Gastrocnemius medialis (tissue), 4 donors: ENCODE measurements at places on chromosomes 7 and 10. TPM values are rescaled to one million over a fixed set of nuclear protein-coding genes. Genes with fewer than 3 reads are reported as not detected.

TUBB8 gene
- total RNA-seq = not detected

EPHA1 gene
- total RNA-seq = not detected

C10orf71 gene
- 208 TPM for total RNA-seq

PRKCQ gene
- total RNA-seq = 46.6 TPM

PIK3CG gene
- 0.68 TPM for total RNA-seq

SLC26A5 gene
- not detected for total RNA-seq

LBX1 gene
- 25.9 TPM for total RNA-seq

AKR1C2 gene
- total RNA-seq = 336 TPM

HOXA10 gene
- total RNA-seq = 24.6 TPM

VWA2 gene
- total RNA-seq = not detected

NXPH1 gene
- not detected for total RNA-seq

MYOZ1 gene
- 1,047 TPM for total RNA-seq

GTF2I gene
- 108 TPM for total RNA-seq

GNAI1 gene
- 9.2 TPM for total RNA-seq

TBRG4 gene
- total RNA-seq = 105 TPM

DNA sequence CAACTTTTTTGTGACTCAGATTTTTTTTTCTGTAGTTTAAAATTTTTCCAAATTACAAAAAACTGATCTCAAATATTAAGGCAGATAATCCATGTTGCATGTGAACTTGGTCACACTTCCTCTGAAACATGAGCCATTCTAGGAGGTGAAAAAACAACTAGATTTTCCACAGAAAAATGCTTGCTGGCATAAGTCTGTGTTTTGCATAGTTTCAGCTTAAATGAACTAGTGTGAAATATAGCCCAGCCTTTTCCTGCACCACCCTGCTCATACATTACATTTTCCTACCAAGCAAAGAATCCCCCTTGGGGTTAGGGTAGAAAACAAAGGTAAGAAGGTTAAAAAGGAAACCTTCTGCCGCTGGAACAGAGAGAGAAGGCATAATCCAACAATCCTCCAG lies 48.2 kb downstream of the SLC25A13 start:
- no peak for DNase-seq

GRCh38 chr10:113610631-113611601 lies 52.9 kb downstream of the NRAP start:
- no peak for DNase-seq

DNA sequence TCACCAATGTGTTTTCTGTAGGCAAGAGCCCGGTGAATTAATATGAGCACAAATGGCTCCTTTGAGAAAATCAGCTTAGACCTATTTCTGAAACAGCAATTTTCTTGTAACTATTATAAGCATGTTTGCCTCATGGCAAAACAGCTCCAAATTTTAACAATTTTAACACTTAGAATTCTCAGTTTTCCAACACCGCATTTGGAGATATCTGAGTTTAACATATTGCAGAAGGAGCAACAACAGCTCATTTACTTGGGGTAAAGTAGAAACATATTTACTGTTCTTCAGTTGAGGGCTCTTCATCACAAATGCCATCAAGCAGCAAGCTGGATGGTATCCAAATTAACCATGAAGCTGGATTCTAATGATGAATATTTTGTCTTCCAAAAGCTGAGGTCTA lies 134.0 kb upstream of the SLC26A5 start:
- no peak for DNase-seq

- no peak for DNase-seq
Measured at GRCh38 chr7:134562136-134562535, 13.2 kb downstream of the AKR1B15 start.

GRCh38 chr7:138542183-138542582 lies 82.1 kb downstream of the TRIM24 start:
- no peak for DNase-seq

- no peak for DNase-seq
Measured at GRCh38 chr10:4670737-4671136, 155.3 kb upstream of the AKR1E2 start.

DNA sequence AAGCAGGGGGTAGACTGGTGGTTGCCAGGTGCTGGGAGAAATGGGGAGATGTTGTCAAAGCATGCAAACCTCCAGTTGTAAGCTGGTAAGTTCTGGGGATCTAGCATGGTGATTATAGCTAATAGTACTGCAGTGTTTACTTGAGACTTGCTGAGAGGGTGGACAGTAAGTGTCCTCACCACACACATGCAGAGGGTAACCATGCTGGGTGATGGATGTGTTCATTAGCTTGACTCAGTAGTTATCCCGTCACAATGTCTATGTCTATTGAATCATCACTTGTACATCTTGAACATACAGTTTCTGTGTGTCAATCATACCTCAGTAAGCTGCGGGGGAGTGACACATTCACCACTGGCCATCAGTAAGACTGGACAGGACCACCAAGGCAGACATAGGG lies 42.1 kb downstream of the GSDME start:
- no peak for DNase-seq

- DNase-seq = no peak
Measured at GRCh38 chr7:29084832-29085231, 61.5 kb downstream of the CPVL start.

GRCh38 chr10:22332116-22332692 lies 11.3 kb downstream of the BMI1 start:
- no peak for DNase-seq

- no peak for DNase-seq
Measured at GRCh38 chr10:14553448-14553847, 221.2 kb downstream of the FAM107B start.

DNA sequence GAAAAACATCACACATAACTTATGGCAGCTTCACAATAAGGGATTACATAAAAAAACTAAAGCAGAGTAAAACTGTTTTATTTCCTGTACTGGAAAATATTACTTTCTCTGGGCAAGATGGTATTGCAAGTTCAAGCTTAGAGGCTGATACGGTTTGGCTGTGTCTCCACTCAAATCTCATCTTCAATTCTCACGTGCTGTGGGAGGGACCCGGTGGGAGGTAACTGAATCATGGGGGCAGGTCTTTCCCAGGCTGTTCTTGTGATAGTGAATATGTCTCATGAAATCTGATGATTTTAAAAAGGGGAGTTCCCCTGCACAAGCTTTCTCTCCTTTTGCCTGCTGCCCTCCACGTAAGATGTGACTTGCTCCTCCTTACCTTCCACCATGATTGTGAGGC lies 5.1 kb upstream of the LRRC27 start:
- no peak for DNase-seq

DNA sequence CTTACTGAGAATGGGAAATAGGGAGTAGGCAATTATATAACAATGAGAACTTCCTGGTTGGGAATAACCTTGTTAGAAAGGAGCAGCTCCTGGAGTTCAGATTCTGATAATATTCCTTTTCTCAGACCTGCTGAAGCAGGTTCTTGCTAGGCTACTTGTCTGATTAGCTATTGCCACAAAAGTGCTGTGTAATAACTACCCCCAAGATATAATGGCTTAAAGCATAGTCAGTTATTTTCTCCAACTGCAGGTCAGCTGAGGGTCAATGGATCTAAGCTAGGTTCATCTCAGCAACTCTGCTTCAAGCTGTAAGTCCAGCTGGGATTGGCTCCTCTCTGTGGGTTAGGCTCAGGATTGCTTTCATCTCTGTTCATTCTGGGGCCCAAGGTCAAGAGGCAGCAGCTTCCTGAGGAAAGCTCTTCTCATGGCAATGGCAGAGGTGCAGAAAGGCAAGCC lies 9.4 kb upstream of the CNOT4 start:
- no peak for DNase-seq

DNA sequence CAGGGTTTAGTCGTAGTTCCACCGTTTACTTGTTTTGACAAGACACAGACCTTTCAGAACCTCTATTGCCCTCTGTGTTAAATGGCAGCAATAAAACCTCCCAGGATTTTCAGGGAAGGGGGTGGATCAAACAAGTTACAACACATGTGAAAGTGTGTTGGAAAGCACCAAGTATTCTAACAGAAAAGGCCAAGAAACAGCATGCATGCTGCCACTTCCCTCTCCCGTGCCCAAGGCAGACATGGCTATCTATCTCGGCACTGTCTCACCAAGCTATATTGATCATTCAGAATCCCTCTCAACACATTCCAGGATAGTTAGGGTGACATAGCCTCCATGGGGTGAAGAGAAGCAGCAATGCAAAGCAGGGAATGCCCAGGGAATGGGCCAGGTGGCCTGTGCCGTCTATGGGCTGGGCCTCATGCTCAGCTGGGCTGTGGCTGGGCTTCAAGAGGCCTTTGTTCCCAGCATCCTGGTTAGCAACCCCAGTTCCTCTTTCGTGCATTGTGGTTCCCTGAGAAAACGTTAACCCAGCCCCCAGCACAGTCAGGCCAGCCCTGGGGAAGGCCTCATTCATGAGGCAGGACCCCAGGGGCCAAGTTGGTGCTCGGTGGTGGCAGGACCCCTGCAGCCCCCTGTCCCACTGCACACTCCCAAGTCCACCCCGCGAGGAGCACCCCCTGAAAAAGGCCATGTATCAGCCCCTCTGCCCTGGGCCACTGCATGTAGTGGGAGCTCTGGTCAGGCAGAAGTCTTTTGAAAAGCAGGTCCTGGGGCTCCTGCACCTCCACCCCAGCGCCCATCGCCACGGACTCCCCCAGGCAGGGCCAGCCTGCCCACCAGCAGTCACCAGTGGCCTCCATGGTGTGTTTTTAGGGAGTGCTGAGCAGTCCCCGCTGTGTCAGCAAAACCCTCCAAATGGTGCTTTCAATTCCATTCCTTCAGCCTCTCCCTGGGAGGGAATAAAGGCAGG lies 25.5 kb downstream of the VSIR start:
- DNase-seq = no peak

- DNase-seq = no peak
Measured at GRCh38 chr7:33192695-33193291, 63.4 kb downstream of the BBS9 start.

GRCh38 chr7:26143298-26144048 lies 8.5 kb upstream of the NFE2L3 start:
- DNase-seq = no peak

DNA sequence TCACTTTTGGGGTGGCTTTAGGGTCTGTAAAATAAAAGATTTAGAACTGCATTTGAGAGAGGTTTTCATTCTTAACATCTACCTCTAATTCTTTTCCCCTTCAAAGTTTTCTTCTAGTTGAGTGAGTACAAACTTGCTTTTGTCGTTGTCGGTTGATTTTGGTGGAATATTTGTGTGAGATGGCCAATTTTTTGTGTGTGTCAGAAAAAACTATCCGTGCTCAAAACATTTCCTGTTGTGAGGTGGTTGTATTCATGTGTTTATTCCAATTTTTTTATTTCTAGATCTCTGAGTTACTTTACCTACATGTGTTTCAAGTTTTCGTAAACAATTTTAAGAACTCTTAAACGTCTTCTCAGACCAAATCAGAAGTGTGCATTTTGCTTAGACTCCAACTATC lies 1.6 kb downstream of the AHR start:
- DNase-seq = no peak

- DNase-seq = no peak
Measured at GRCh38 chr7:138749960-138750359, 47.8 kb upstream of the TMEM213 start.

- no peak for DNase-seq
Measured at GRCh38 chr7:31835471-31835870, 148.5 kb downstream of the PPP1R17 start.

- DNase-seq = no peak
Measured at GRCh38 chr7:155256761-155257481, 40.8 kb upstream of the INSIG1 start.

GRCh38 chr10:100561005-100561404 lies 25.3 kb downstream of the HIF1AN start:
- DNase-seq = no peak

GRCh38 chr7:142548978-142549377 lies 200.3 kb upstream of the PRSS1 start:
- no peak for DNase-seq

DNA sequence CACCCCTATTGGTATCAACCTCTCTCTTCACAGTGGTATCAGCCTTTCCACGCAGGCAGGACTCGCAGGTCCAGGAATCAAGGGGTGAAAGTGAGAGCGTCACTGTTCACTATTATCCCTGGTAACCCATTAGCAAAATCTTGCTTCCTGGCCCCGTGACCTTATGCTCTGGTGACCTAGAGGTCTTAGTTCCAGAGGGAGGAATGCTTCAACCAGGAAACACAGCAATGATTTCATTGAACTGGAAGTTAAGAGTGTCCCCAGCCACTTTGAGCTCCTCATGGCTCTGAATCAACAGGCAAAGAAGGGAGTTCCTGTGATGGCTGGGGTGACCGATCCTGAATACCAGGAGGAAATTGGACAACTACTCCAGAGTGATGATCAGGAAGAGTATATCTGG lies 90.6 kb downstream of the CUL2 start:
- DNase-seq = no peak

GRCh38 chr7:143383642-143383957 lies 2.5 kb downstream of the ZYX start:
- peak; percentile 48 for DNase-seq

GRCh38 chr7:155885167-155886155 lies 73.2 kb upstream of the SHH start:
- no peak for DNase-seq

- no peak for DNase-seq
Measured at GRCh38 chr7:73433924-73434700, 534 bp downstream of the FZD9 start.
